ENCODE measurements at places on chromosomes 4 and X.
A peak's percentile ranks its signal among the peaks of the same experiment; 100 is the strongest.

DNA sequence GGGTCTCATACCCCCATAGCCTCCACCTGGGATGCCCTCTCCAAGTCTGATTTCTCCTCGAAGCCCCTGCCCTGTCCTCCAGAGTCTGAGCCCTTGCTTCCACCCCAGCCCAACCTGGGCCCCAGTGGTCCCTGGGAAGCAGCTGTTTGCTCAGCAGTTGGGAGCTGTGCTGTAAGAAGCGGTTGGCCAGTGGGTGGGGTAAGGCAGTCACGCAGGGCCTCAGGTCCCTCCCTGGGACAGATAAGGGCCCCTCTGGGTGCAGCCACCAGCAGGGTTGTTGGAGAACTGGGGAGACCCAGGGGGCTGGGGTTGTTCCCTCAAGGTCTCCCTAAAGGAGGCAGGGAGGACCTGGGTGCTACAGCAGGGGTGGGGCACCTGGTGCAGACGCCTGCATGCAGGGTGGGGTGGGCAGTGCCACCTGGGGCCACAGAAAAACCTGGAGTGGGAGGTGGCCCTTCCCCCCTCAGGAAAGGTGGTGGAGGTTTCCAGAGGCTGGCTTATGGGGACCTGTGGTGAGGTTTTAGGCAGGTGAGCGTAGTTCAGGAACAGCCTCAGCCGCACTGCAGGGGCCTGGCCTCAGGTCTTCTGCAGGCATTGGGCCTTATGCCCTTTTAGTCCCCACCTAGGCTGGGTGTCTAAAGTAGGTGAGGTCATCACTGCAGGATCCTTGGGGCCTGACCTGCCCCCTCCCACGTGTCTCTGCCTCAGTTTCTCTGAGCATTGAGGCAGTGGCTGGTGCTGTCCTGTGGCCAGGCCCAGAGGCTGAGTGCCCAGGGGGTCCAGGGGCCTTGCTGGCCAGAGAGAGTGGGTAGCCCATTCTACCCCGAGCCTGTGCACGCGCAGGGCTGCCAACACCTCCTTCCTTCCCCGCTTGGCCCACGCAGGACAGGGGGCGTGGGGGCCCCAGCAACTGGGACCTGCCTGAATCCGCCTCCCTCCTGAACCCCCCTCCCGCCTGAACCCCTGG lies 3.1 kb upstream of the SLC26A1 start:
- no peak for DNase-seq

- DNase-seq, result no peak
These were observed 42.9 kb upstream of the TMPRSS11B start for GRCh38 chr4:68288393-68288740.

DNA sequence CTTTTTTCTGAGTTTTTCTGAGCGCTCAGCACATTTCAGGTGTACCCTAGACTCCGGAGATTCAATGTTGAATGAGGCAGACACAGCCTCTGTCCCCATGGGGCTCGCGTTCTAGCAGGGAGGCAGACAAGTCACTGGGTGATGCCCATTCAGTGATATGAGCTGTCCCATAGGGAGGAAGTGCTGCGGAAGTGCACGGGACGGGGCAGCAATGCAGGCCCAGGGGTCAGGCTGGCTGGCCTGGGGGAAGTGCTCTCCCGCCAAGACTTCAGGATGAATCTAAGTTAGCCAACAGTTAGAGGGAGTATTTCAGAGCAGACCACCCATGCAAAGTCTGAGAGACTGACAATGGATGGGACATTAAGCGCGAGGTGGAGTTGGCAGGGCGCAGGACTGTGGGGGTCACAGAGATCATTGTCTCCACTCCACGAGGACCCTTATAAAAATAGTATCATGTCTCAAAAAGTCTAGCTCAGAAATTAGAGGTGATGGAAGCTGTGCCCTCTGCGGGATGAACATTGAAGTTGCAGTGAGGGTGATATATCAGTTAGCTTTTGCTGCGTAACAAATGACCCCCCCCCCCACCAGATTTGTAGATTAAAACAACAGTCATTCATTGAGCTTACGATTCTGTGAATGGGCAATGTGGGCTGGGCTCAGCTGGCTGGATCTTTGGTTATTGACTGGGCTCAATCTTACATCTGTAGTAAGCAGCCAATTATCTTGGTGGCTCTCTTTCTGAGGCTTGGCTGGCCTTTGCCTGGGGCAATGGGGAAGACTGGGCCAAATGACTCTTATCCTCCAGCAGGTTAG lies 16.4 kb downstream of the PSAPL1 start:
- no peak for DNase-seq

- no peak for DNase-seq
These were observed 532 bp downstream of the RPS4X start for GRCh38 chrX:72276478-72276953.

DNA sequence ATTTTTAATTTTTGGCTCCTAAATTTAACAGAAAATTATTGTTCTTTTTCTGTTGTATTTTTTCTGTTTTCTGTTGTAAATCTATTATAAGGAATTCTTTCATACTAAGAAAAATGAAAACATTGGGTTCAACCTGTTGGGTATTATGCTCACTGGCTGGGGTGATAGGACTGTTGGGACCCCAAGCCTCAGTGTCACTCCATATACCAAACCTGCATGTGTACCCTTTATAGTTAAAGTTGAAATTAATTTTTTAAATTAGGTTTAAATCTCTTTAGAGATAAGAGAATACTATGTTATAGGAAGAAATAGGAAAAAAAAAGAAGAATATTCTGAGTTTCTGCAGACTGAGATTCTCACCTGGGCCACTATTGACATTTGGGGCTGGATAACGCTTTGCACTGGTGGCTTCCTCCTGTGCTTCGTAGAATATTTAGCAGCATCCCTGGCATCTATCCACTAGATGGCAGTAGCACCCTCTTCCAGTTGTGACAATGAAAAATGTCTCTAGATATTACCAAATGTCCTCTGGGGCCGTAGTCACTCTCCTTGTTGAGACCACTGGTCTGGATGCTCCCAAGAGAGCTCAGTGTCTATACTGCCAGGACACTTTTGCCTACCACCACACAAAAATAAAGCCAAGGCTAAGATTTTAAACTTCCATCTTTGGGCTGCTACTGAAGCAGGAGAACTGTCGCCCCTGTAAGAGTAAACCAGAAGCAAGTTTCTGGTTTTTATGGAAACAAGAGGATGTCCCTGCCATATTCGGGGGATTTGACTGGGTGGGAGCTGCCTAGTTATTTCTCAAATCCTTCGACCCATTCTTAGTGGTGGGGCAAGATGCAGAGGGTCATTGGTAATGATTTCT lies 22.4 kb upstream of the CLTRN start:
- peak; percentile 26 for DNase-seq

GRCh38 chrX:128781506-128781905 lies 729.3 kb upstream of the ACTRT1 start:
- DNase-seq, result no peak

DNA sequence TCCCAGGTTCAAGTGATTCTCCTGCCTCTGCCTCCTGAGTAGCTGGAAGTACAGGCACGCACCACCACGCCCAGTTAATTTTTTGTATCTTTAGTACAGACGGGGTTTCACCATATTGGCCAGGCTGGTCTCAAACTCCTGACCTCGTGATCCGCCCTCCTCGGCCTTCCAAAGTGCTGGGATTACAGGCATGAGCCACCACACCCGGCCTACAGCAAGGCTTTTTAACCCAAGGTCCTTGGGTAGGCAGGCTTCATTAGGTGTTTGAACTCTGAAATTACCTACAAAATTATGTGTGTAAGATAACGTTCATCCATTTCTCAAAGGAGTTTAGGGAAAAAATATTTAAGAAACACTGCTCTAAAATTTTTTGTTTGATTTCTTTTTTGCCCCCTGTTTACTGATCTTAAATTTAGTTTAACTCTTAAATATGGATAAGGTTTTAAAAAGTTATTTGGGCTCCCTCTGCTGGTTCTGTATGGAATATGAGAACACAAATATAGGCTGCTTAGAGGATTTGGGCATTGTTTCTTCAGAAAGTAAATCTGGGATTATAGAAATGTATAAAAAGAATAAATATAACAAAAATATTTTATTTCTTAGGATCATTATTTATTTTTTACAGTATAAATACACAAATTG lies 92.8 kb downstream of the CBR4 start:
- DNase-seq, result no peak
